CD4-positive, alpha-beta T cell (primary cell): ENCODE measurements at places on chromosomes 12 and 14. TPM values are rescaled to one million over a fixed set of nuclear protein-coding genes. Genes with fewer than 3 reads are reported as not detected.

GRCh38 chr12:122148657-122149056, 25.4 kb downstream of the IL31 start:
- no peaks in the 10 kb centered on the region for H3K4me1 ChIP-seq
- H3K27ac ChIP-seq, result no peak overlapping the region
- H3K27me3 ChIP-seq, result no peaks in the 10 kb centered on the region
- H3K36me3 ChIP-seq, result no peaks in the 10 kb centered on the region

DNA sequence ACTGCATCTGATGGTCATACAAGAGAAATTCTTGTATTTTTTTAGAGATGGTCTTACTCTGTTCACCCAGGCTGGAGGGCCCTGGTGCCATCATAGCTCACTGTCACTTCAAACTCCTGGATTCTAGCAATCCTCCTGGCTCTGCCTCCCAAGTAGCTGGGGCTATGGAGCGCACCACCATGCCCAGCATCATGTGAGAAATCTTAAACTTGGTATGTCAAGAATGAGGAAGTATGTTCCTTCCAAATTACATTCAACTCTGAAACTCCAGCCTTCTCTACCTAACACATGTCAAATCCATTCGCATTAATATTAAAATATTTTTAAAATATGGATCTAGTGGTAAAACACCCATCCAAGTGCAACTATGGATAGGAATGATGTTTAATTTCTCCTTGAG, 27.5 kb upstream of the CDKN3 start:
- no peak for DNase-seq
- H3K4me3 ChIP-seq, result no peak overlapping the region
- no peak overlapping the region for H3K27ac ChIP-seq

GRCh38 chr12:92695577-92695976, 7.2 kb upstream of the PLEKHG7 start:
- no peaks in the 10 kb centered on the region for H3K4me1 ChIP-seq
- H3K4me3 ChIP-seq, result no peak overlapping the region
- no peak for DNase-seq
- H3K36me3 ChIP-seq, result no peaks in the 10 kb centered on the region
- no peak overlapping the region for H3K27ac ChIP-seq
- no peaks in the 10 kb centered on the region for H3K27me3 ChIP-seq

DNA sequence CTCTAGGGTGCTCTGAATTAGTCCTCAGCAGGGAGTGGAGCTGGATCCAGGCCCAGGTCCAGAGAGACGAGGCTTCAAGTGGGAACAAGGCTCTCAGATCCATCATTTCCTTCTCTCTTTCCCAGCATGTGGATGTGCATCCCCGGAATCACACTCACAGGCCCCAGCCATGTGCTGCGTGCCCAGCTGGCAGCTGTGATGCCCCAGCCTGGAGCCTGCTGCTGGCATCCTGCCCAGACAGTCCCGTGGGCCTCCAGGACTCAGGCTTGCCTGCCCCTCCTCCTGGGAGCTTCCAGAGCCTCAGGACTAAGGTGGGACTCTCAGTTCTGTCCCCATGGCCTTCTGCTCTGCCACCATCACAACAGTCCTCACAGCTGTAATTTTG, 6.2 kb upstream of the KRT84 start:
- no peak overlapping the region for H3K4me3 ChIP-seq
- H3K27ac ChIP-seq, result no peak overlapping the region
- H3K4me1 ChIP-seq, result no peaks in the 10 kb centered on the region
- DNase-seq, result no peak

The FERMT2 gene
- 0.61 TPM for total RNA-seq
